ENCODE measurements at places on chromosomes 5 and 9. TPM values are rescaled to one million over a fixed set of nuclear protein-coding genes. Genes with fewer than 3 reads are reported as not detected.

The PRR16 gene
- total RNA-seq = 2.2 TPM

DNA sequence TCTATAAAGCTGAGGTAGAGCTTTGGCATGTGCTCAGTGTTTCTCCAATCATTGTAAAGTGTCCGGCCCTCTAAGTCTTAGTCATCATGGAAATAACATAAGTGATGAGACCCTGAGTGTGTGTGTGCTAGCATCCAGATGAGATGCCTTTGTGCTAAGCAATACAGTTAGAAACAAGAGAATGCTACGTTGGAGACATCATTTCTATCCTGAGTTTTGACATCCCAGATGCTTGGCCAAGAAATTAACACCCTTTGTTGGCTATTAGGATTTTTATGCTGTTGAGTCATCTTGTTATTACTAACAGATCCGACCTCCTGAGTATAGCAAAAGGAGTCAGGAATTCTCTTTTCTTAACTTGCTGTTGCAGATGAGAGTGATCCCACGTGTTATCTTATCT is 508.0 kb downstream of the GADD45G start:
- H3K4me1 ChIP-seq = peaks cover under 1% of the 10 kb centered on the region
- H3K27ac ChIP-seq = no peak overlapping the region
- no peak overlapping the region for H3K4me3 ChIP-seq

GRCh38 chr5:20536341-20536740 is 548.3 kb upstream of the CDH18 start:
- H3K27me3 ChIP-seq = no peaks in the 10 kb centered on the region
- DNase-seq = peak; percentile 9
- no peaks in the 10 kb centered on the region for H3K4me1 ChIP-seq

- H3K4me1 ChIP-seq = no peaks in the 10 kb centered on the region
- no peaks in the 10 kb centered on the region for H3K36me3 ChIP-seq
- H3K4me3 ChIP-seq = no peak overlapping the region
Measured at GRCh38 chr9:82180711-82181110, 192.1 kb downstream of the SPATA31D1 start.

DNA sequence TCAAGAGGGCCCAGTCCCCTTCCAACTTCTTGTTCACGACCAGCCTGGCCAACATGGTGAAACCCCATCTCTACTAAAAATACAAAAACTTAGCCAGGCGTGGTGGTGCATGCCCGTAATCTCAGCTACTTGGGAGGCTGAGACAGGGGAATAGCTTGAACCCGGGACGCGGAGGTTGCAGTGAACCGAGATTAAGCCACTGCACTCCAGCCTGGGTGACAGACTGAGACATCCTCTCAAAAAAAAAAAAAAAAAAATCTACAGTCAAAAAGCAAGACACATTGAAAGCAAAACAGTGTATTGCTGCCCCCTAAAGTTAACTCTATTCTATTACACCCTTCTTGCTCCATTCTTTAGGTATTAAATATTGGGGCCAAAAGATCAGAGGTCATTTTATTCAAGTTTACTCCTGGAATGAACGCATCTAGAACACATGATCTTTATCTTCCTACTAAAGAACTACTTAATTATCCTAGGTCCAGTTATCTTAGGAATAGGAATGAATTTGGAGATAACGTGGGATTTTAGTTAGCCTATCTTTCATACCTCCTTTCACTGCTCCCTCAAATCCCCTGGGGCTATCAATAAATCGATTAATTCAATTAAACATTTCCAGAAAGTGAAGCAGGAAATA is 2.4 kb downstream of the ATG12 start:
- peaks cover 35% of the 10 kb centered on the region for H3K36me3 ChIP-seq
- DNase-seq = peak; percentile 71
- H3K4me1 ChIP-seq = peaks cover 56% of the 10 kb centered on the region

DNA sequence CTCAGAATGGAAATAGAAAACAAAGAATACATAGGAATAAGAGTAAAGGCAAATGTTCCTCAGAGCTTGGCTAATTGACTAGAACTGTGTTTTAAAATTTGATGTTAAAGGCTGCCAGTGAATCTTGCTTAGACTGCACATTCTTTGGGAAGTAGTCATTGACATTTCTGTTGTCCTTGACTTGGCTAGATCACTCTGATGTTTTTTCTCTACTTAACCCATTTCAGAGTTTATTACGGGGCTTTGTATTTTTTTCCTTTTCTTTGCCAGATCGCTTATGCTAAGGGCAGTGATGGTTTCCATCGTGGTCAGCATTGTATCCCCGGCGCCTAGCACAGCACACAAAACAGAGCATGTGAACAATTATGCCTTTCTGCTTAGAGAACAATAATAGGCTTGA is 1126.7 kb upstream of the CDH9 start:
- no peaks in the 10 kb centered on the region for H3K36me3 ChIP-seq
- no peaks in the 10 kb centered on the region for H3K27me3 ChIP-seq
- DNase-seq = no peak
- no peak overlapping the region for H3K4me3 ChIP-seq
- H3K27ac ChIP-seq = no peak overlapping the region

DNA sequence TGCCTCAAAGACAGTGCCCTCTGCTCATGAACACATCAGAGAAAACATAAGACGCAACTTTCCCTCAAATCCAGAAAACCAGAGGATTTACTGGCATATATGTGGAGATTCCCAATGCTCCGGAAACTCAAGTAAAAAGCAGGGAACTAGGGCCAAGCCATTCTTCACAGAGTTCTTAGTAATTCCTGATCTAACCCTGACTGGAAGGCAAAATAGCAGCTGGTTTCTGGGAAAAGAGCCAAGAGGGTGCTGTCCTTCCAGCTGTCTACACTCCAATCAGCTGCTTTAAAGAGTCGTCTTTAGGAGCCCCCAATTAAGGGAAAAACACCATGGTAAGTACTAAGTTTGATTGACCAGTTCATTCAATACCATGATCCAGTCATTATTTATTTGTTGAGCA is 49.6 kb downstream of the GNA14 start:
- H3K27ac ChIP-seq = peak overlapping the region; percentile 47
- no peak for DNase-seq
- H3K36me3 ChIP-seq = no peaks in the 10 kb centered on the region
- H3K4me3 ChIP-seq = no peak overlapping the region
- no peaks in the 10 kb centered on the region for H3K27me3 ChIP-seq

DNA sequence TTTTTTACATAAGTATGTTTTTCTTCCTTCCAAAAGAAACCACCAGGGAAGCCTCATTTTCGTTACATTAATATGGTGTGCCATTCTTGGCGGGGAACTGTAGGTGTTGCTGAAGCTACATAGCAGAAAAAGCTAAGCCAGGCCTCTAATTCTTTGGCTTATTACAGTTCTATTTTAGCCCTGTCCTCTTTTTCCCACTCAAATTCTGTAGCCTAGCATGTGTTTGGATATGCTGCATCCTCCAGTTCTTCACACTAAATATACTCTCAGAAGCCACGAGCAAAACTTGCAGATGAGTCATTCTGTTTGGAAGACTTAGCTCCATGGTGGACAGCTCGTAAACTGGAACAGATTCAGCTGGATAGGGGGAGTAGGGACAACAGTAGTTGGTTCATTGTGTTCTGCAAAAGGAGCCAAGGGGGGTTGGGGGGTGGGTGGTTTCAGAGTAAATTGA is 369.4 kb downstream of the TMEM161B start:
- no peaks in the 10 kb centered on the region for H3K4me1 ChIP-seq
- H3K4me3 ChIP-seq = no peak overlapping the region
- H3K27ac ChIP-seq = no peak overlapping the region
- H3K36me3 ChIP-seq = no peaks in the 10 kb centered on the region

DNA sequence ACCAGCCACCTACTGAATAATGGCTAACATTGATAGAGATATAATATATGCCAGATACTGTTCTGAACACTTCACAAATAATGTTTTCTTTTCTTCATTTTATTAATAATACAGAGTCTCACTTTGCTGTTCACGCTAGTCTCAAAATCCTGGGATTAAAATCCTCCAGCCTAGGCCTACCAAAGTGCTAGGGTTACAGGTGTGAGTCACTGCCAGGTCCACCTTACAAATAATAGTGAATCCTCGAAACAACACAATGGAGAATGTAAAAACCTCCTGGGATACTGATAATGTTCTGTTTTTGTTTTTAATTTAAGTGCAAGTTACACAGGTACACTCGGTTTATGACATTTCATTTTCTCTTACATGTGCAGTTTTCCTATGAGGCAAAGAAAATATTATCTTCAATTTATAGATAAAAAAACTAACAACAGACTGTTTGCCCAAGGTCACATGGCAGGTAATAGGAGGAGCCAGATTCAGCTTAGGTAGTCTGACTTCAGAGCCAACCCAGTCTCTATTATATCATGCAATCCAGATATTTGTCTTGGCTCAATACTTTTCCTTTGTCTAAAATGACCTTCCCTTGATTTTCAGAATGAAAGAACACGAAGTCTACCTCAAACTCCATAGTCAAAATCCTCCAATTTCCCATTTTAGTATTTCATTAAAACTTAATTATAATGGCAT is 7.8 kb downstream of the ZFR start:
- H3K4me1 ChIP-seq = peaks cover 13% of the 10 kb centered on the region
- no peaks in the 10 kb centered on the region for H3K27me3 ChIP-seq
- H3K4me3 ChIP-seq = no peak overlapping the region
- H3K36me3 ChIP-seq = no peaks in the 10 kb centered on the region
- DNase-seq = peak; percentile 39

The DEPDC1B gene
- 7.2 TPM for total RNA-seq

The TMEM174 gene
- not detected for total RNA-seq

GRCh38 chr5:80054682-80055081 is 19.5 kb downstream of the THBS4 start:
- no peak for DNase-seq
- H3K27me3 ChIP-seq = no peaks in the 10 kb centered on the region
- no peaks in the 10 kb centered on the region for H3K4me1 ChIP-seq
- H3K4me3 ChIP-seq = no peak overlapping the region
- H3K36me3 ChIP-seq = no peaks in the 10 kb centered on the region

- no peak for DNase-seq
- H3K4me3 ChIP-seq = no peak overlapping the region
- no peaks in the 10 kb centered on the region for H3K36me3 ChIP-seq
- no peaks in the 10 kb centered on the region for H3K4me1 ChIP-seq
- no peaks in the 10 kb centered on the region for H3K27me3 ChIP-seq
- no peak overlapping the region for H3K27ac ChIP-seq
Measured at GRCh38 chr5:112106878-112107277, 312.2 kb downstream of the EPB41L4A start.

DNA sequence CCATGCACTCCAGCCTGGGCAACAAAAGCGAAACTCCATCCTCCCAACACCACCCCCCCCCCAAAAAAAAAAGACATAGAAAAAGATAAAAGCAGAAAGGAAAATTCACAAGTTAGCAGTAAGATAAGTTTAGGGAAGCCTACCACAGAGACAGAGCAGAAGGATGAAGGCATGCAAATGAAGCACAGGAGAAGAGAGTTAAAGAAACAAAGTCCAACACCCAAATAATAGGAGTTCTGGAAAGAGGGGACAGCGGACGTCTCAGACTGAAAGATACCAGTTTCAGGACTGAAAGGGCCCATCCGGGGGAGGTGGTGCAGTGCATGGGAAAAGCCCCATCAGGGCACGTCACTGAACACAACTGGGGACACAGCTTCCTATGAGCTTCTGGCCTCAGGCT is 54.3 kb downstream of the OTULIN start:
- H3K4me3 ChIP-seq = no peak overlapping the region
- no peaks in the 10 kb centered on the region for H3K4me1 ChIP-seq
- no peaks in the 10 kb centered on the region for H3K27me3 ChIP-seq
- DNase-seq = no peak

The CCL28 gene
- 5.5 TPM for total RNA-seq

DNA sequence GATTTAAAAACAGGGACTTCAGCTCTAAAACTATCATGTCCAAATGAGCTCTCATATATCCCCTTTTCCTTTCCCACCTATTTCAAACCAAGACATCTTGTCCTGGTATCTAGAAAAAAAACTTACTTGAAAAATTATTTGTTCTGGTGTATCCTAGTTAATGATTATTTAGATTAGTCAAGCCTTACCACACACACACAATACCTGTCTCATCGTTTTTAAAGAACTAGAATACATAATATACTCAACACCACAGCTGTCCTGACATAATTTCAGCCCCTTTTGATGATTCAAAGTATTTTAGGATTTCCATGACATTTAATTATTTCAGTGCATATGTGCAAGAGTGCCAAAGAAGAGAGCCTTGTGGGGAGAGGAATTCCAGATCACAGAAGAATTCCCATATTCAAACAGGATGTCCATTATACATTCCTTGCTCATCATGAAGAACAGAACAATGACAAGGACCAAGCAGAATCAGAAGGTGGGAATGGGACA is 233.7 kb downstream of the SMARCA2 start:
- no peaks in the 10 kb centered on the region for H3K36me3 ChIP-seq
- H3K4me1 ChIP-seq = no peaks in the 10 kb centered on the region
- H3K4me3 ChIP-seq = no peak overlapping the region
- DNase-seq = no peak
- no peaks in the 10 kb centered on the region for H3K27me3 ChIP-seq
- no peak overlapping the region for H3K27ac ChIP-seq

- no peak overlapping the region for H3K4me3 ChIP-seq
- no peaks in the 10 kb centered on the region for H3K4me1 ChIP-seq
- H3K36me3 ChIP-seq = no peaks in the 10 kb centered on the region
- H3K27ac ChIP-seq = no peak overlapping the region
- no peak for DNase-seq
Measured at GRCh38 chr5:107948377-107948776, 277.6 kb upstream of the EFNA5 start.

The PRKACG gene
- not detected for total RNA-seq

- peaks cover 14% of the 10 kb centered on the region for H3K4me1 ChIP-seq
- no peaks in the 10 kb centered on the region for H3K36me3 ChIP-seq
- H3K4me3 ChIP-seq = no peak overlapping the region
- H3K27me3 ChIP-seq = no peaks in the 10 kb centered on the region
- DNase-seq = no peak
Measured at GRCh38 chr9:114221706-114222465, 66.5 kb downstream of the COL27A1 start.

The PCDHA11 gene
- 1.1 TPM for total RNA-seq
